NCI-H146 (cell line): ENCODE measurements at places on chromosomes 1 and 21.

DNA sequence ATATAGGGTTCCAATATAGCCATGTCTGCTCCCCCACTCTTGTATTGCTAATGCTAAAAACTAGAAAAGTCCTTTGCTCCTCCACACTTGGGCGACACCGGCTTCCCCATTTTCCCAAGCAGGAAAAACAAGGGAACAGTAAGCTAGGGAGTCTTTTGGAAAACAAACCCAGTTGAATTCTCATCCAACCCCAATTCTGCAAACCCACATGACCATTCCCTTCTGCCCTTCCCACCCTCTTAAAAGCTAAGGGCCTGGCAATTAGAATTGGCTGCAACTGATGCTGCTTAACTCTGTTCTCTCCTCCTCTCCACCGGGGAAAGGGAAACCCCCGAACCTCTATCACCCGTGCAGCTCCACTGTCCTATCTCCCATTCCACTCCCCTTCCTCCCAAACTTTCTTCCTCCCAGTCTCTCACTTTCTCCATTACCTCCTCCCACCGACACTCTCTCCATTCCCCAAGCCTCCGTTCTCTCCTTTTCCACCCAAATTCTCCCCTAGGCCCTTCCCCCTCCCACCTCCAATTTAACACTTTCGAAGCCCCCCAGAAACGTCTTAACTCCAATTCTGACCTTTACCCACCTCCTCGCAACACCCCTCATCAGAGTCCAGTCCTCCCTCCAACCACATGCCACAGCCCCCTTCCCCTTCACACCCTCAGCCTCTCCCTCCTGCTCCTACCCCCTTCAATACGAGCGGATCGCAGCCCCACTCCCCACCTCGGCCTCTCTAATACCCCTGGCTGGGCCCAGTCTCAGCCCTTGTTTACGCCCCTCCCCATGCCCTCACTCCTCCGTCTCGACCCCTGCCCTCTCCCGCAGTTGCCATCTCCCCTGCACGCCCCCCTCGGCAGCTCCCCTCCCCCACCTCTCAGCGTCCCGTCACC lies 701 bp downstream of the DEDD start:
- DNase-seq, result no peak

DNA sequence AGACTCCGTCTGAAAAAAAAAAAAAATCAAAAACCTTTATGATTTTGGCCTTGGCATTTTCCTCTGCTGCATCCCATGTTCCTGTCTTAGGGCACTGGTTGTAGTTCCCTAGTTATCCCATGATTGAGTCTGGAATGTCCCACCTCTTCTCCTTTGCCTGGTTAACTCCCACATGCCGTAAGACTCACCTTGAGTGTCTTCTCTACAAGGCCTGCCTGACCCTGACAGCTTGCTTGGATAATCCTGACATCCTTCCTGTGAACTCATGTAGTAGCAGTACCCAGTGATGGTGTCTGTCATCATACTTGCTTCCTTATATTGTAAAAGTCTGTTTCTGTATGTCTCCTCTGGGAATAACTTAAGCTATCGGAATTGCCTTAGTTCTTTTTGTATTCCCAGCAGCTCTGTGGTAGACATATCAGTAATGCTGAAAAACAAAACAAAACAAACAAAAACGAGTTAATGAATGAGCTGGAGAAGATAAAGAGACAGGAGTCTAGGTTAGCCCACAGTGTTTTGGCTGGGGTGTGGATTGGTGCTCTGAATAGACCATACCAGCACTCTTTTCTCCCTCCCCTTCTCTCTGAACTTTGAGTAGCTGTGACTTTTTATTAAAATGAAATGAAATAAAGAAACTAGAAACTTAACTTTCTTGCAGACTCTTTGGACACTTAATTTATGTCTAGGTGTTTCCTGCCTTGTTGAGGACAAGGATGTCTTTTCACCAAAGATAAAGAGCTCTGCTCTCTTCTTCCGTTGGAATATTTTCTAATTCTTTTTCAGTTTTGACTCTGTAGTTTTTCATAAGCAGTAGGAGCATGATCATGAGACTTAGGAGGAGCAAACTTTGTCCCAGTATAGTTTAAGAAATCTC lies 15.1 kb downstream of the NEK7 start:
- DNase-seq, result no peak

GRCh38 chr1:39926343-39926793 lies 24.7 kb upstream of the MYCL start:
- DNase-seq, result no peak

DNA sequence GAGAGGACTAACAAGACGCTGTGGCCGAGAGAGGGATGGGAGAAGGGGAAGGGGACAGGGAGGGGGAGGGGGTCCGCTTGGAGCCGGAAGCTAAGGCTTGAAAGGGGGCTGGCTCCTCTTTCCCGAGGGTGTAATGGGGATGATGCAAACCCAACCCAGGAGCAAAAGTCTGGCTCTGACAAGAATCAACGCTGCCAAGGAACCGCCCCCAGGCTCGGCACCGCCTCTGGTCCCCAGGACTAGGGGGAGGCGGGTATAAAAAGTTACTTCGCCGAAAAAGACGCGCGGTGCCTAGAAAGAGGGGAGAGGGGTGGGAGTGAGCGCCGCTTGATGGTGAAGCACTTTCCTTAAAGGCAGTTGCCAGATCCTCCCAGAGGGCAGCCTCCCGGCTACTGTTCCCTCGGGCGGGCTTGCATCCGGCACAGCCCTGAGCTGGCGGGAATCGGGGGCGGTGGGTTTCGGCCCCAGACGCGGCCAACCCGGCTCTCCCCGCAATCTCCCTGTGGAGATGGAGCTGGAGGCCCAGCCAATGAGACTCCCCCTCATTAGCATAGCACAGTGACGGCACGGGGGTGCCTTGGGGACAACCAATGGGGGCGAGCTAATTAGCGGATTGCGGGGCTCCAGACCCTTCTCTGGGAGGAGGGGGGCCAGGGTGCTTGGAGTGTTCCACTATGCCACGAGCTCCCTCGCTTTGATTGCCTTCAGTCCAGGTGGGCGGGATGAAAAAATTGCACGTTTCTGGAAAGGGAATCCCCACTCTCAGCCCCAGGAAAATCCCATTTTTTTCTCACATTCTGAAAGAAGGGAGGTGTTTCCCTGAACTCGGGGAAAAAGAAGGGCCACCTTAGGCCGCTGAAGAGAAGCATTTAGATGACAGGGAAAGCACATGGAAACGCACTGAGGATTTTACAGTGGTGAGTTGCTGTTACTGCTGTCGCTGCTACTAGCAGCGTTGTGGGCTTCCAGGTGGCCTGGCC lies at the start of gene KCNT2:
KCNT2 (minus strand) TSS at position 51 of the 980 bp plus-strand sequence. CDS start 131 bp downstream, outside the sequence.
- peak; percentile 91 for DNase-seq

- no peak for DNase-seq
These were observed 3.3 kb upstream of the SSBP3 start for GRCh38 chr1:54409156-54410142.

DNA sequence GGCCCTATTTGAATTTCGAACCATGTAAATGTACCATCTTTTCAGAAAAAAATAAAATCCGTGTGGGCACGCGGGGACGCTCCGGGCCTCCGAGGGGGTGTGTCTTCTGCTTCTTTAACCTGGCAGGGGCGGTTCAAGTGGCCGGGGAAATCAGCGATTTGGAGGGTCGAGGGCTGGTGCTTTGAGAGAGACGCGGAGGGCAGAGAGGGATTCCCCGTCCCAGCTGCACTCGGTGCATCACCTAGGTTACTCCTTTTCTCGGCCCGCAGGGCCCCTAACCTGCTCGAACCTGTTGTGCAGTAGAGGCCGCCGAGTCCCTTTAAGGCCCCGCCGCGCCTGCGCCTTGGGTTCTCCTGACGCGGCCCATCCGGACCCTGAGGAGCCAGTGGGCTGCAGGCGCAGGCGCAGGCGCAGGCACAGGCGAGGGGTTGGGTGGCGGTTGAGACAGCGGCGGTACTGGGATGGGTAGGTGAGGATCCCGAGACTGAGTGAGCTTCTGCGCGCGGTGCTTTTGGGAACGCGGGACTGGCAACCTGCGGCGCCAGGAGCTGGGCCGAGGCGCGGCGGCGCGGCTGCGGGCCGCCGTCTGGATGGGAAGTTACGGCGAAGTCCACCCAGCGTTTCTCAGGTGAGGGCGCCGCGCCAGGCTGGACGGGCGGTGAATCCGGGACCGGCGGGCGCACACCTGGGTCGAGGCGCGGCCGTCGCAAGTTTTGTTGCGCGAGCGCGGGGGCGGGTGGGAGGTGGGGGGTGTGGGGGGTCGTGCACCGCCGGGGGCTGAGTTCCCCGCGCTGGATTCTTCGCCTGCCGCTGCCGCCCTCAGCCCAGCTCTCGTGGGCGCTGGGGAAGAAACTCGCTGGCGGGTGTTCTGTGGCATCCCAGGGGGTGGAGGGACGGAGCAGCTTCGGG lies at the start of gene NBPF3:
NBPF3 (plus strand) TSS at position 417 of the 909 bp plus-strand sequence. CDS start 4,950 bp downstream, outside the sequence.
- DNase-seq, result peak; percentile 87

- DNase-seq, result peak; percentile 79
These were observed 5.2 kb upstream of the FCER1G start for GRCh38 chr1:161209790-161210409.

DNA sequence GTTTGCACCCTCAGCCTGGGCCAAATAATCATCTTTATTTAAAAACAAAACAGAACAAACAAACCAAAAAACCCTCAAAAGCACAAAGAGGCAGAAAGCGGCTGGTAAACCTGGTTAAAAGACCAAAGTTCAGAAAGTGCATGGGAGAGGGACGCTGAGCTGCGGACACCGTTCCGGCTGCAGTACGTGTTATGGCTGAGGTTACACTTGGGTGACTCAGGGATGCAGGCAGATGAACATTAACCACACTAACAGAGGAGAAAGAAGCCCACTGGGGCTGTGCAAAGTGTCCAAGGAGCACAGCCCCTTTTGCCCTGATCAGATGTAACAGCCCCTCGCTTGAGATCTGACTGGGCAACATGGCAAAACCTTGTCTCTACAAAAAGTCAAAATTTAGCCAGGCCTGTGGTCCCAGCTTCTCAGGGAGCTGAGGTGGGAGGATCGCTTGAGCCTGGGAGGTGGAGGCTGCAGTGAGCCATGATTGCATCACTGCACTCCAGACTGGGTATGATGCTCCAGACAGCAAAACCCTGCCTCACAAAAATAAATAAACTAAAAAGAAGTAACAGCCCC lies 28.3 kb downstream of the GPR157 start:
- DNase-seq, result no peak

DNA sequence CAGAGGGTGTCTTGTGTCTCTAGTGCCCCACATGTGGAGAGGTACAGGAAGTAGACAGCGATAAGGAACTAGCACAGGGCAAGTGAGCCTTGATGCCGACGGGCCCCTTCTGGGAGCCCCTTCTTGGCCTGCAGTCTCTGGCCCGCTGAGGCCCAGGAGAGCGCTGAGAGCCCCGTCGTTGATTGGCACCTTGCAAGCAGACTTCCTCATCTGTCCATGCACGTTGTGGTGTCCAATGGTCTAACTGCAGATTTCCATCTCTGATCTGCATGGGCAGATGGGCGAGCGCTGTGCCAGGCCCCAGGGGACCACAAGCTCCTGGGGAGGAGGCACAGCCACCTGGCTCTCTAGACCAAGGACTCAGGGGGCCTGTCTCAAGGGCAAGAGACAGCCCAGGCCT lies 32.4 kb downstream of the PLEKHA6 start:
- no peak for DNase-seq

GRCh38 chr1:22123071-22123390 lies 19.9 kb downstream of the WNT4 start:
- no peak for DNase-seq

- no peak for DNase-seq
These were observed 91.3 kb upstream of the COA6 start for GRCh38 chr1:234281826-234282489.

DNA sequence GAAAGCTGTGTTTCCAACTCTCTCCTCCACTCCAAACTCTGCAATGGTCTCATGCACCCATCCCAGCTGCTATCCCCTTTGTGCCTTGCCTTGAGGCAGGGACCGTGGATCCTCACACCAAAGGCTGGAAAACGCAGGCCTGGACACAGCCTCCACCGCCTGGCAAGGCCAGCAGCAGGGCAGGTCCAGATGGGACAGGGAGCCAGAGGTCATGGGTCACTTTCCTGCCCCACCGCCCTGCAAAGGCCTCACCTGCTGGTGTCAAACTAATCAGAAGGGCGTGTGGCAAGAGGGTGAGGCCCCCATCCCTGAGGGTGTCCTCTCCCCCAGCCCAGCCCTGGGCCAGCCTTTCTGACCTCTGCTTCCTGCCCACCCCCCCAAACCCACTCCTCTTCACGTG lies 106.3 kb downstream of the PAX7 start:
- no peak for DNase-seq
